ENCODE measurements at places on chromosomes 6 and 20.

DNA sequence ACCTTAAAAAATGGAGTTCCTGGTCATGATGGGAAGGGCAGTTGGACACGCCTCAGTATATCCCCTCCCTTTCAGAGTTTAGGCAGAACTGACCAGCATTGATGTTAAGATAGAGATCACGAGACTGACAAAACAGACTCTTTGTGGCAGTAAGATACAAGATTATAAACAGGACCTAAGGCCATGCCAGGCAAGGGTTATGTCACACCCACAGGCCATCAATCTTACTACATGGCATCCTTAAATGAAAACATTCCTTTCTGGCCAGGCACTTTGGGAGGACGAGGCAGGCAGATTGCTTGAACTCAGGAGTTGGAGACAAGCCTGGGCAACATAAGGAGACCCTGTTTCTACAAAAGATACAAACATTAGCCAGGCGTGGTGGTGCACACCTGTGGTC is 129.3 kb upstream of the MLN start:
- DNase-seq = no peak

GRCh38 chr6:131387562-131388447 is 185.2 kb upstream of the ARG1 start:
- no peak for DNase-seq

DNA sequence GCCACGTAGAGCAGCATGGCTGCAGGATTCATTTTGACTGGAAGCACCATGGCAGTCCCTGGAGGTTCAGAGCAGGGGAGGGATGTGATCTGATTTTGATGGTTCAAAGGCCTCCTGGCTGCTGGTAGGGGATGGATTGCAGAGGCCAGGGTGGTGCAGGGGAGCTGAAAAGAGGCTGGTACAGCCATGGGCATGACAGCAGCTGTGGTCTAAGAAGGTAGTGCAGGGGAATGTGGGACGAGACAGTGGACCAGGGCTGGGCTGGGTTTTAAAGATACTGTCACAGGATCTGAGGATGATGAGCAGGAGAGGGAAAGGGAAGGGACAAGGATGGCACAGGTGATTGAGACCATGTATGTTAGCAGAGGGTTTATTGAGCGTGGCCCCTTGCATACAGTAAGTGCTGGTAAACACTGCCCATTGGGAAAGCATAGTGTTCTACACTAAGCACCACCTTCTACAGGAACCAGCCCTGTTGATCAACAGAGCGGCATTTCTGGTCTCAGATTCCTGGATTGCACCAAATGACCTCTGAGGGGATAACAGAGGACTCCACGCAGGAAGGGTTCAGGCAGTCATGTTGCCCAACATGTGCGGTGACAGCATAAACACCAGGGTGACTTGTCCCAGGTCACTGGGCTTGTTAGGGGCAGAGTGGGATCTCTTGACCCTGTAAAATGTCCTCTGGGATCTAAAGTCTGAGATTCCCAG is 14.5 kb upstream of the SIRPA start:
- peak; percentile 32 for DNase-seq

GRCh38 chr6:85678602-85679444 is 36.1 kb upstream of the SYNCRIP start:
- peak; percentile 99 for DNase-seq

DNA sequence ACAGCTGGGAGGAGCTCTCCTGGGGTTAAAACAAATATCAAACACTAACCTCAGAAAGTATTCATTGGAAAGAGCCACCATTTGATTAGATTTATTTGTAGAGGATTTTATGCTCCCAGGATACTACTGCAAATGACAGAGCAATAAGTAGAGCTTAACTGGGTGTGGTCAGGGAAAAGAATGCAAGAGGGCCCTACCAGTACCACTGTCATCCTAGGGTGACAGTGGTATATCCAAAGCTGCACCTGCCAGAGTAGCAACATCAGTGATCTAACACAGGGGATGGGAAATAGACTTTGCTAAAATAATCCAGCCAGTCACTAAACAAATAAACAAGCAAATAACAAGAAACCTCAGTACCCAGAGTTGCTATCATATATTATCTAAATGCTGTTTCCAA is 29.7 kb downstream of the ERGIC3 start:
- no peak for DNase-seq
